Karpas-422 (cell line): ENCODE measurements at places on chromosomes 2 and 18. TPM values are rescaled to one million over a fixed set of nuclear protein-coding genes. Genes with fewer than 3 reads are reported as not detected.

GRCh38 chr2:194718881-194719280 is 938.1 kb upstream of the SLC39A10 start:
- H3K4me3 ChIP-seq, result no peak overlapping the region
- no peaks in the 10 kb centered on the region for H3K27me3 ChIP-seq
- H3K4me1 ChIP-seq, result no peaks in the 10 kb centered on the region
- H3K27ac ChIP-seq, result no peak overlapping the region
- DNase-seq, result no peak

GRCh38 chr2:134457765-134458472 is 204.0 kb downstream of the MGAT5 start:
- no peak for DNase-seq
- no peaks in the 10 kb centered on the region for H3K36me3 ChIP-seq
- H3K4me1 ChIP-seq, result no peaks in the 10 kb centered on the region; the same call in 1 of the 2 replicates
- no peaks in the 10 kb centered on the region for H3K27me3 ChIP-seq
- no peak overlapping the region for H3K4me3 ChIP-seq
- H3K27ac ChIP-seq, result no peak overlapping the region

GPR45 gene
- total RNA-seq, result not detected in 2 replicates

GRCh38 chr2:111975053-111975552 is 76.7 kb downstream of the MERTK start:
- no peak overlapping the region for H3K27ac ChIP-seq
- H3K36me3 ChIP-seq, result no peaks in the 10 kb centered on the region
- H3K27me3 ChIP-seq, result no peaks in the 10 kb centered on the region
- H3K4me1 ChIP-seq, result no peaks in the 10 kb centered on the region

DNA sequence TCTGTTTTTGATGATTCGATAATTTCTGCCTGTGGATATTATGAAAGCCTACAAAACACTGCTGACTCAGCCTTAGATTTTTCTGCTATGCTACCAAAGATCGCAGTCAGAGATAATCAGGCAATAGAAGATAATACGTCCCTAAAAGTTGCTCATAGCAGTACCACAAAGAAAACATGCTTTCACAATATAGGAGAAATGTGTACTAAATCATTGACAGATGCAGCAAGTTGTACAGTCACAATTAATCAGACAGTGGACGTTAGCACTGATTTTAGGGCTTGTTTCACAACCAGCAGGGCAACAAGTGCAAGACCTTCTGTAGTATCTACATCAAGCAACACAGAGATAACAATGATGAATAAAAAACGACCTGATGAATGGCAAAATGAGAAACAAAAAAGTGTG is 19.5 kb downstream of the RBM44 start:
- H3K36me3 ChIP-seq, result no peaks in the 10 kb centered on the region
- DNase-seq, result no peak
- no peak overlapping the region for H3K27ac ChIP-seq
- no peak overlapping the region for H3K4me3 ChIP-seq
- no peaks in the 10 kb centered on the region for H3K27me3 ChIP-seq
